ENCODE measurements at places on chromosomes 2 and 18.

- no peak for DNase-seq
These were observed 44.2 kb downstream of the NRXN1 start for GRCh38 chr2:50987616-50988313.

GRCh38 chr2:239351687-239352086 is 49.1 kb downstream of the HDAC4 start:
- DNase-seq = no peak

- no peak for DNase-seq
These were observed 16.3 kb downstream of the CROCC2 start for GRCh38 chr2:240922245-240922981.

DNA sequence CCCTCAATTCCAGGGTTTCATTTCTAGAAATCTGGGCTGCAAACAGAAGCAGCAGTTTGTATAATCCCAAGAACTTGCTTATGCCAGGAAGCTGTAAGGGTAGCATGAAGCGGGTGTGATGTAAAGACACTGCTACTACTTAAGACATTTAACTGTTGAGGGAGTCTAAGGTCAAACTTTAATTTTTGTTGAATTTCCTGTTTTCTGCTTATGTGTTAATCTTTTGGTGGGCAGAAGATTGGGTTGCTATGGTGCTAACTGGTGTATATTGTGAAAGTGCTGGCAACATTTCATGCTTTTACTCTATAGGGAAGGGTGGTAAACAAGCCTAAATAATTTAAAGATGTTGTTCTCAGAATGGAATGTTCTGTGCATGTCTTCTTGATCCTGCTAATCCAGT is 2.7 kb downstream of the NCOA1 start:
- no peak for DNase-seq

- no peak for DNase-seq
These were observed 104.3 kb upstream of the ID2 start for GRCh38 chr2:8577573-8577972.

- DNase-seq = no peak
These were observed 7.8 kb downstream of the AGAP1 start for GRCh38 chr2:235501673-235502031.

DNA sequence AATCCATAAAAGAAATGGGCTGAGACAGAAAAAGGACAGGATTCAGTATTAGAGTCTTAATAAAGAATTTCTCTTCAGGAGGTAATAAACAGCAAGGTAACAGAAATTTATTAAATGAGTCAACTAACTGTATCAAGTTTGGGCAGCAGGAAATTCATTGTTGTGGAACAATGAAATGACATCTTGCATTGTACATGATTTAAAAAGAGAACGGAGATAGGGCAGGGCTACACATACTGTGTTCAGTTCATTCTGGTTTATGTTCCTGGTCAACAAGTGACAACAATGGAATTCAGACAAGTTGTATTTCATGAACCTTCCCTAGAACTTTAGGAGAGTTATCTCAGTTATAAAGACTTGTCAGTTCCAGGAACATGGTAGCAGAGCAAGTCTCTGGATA is 961.3 kb downstream of the SOCS6 start:
- no peak for DNase-seq

DNA sequence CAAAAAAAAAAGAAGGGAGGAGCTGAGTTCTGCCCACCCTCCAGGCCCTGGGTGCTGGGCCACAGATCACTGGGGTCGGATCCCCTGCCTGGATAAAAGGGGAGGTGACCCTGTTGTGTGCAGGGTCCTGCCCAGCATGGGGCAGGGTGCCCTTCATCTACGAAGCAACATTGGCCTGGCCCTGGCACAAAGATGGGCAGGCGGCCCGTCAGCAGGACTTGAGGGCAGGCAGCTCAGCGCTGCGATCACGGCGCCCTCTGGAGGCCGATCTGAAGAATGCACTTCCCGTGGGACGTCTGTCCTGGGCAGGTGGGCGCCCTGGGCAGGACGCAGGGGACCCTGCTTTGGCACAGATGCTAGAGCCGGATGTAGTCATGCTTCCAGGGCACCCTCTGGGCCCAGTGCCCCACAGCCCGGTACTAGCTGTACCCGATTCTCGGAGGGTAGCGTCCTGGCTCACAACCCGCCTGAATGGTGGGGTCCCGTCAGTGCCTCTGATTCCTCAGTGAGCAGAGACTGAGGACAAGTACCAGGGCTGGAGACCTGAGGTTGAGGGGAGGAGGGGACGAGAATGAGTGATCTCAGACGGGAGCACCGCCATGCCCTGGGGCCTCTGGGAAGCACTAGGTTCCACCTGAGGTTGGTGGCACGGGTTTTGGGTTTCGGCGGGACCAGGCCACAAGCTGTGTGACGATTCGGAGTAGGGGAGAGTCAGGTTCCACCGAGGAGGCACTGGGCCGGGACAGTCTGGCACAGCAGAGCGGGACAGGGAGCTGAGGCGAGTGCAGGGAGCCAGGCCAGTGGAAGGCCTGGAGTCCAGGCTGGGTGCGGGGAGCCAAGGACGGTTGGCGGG is 18.0 kb downstream of the ARID5A start:
- DNase-seq = peak; percentile 21

- DNase-seq = no peak
These were observed 6.5 kb upstream of the UCN start for GRCh38 chr2:27314709-27315108.

DNA sequence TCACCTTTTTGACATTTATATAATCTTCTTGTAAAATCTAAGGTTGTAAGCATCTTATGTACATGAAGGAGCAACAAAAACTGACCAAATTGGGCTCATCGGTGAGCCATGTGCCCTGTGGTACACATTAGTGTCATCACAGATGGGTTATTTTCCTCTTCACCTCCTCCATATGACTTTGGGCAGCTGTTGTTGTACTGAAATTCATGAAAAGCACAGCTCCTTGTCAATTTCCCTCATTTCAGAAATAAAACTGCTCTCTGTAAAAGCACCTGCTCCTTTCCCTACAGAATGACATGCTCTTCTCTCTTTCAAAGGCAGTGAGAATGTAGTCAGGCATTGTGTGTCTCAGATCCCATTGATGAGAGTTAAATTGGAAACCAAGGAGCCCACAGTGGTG is 42.0 kb downstream of the DTNA start:
- peak; percentile 57 for DNase-seq

GRCh38 chr2:187003038-187003554 is 154.1 kb upstream of the ZSWIM2 start:
- no peak for DNase-seq

- no peak for DNase-seq
These were observed 13.1 kb downstream of the CFLAR start for GRCh38 chr2:201128933-201129505.

- peak; percentile 37 for DNase-seq
These were observed 1885.4 kb upstream of the CELF4 start for GRCh38 chr18:39450958-39451357.

DNA sequence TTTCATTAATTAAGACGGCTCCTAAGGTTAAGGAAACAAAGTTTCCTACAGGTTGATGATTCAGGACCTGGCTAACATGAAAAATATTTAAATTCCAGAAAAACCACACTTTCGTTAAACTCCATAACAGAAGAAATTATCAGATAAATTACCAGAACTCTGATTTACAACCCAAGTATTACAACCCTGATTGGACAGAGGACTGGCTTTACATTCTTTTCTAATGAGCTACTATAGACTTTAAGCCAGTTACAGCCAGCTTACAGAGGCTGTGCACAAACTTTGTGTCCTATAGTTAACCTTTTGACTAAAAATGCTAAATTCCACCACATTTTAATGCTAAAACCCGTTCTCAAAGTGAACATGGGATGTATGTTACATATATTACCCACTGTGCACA is 458.6 kb downstream of the KCNJ3 start:
- DNase-seq = no peak

GRCh38 chr2:129293326-129293725 is 686.1 kb upstream of the RAB6C start:
- peak; percentile 56 for DNase-seq

GRCh38 chr2:5315512-5315911 is 376.7 kb upstream of the SOX11 start:
- DNase-seq = peak; percentile 99

DNA sequence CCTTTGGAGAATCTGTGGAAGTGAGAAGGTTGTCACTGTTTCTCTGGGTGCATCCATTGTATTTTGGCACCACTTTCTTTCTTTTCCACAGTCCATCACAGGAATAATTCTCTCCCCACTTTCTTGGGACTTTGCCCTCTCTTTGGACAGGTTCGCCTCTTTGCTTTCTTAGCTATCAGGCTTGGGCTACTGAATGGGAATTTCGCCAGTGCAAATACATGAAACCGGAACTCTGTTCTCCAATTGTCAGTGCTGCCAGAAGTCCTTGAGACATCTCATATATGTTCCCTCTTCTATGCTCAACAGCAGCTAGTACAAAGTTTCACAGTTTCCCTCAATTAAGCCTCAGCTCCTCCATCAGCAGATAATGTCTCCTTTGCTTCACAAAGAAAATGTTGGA is 76.2 kb downstream of the NABP1 start:
- no peak for DNase-seq

GRCh38 chr2:120376679-120377640 is 31.0 kb downstream of the INHBB start:
- DNase-seq = no peak

DNA sequence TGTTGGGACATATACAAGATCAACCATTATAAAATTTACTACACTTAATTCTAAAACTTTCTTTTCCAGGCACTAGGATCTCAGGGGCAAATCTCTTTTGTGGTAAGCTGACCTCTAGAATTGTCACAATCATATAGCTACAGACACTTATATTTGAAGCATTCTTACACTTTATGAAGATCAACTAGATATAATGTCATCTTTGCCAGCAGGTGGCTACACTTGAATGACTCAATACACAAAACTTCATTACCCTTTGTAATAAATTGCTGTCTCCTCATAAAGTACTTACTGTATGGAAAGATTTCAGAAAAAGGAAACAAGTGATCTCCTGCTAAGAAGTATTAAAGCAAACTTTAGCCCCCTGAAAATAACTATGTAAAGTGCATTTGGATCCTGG is 77.8 kb downstream of the RDH14 start:
- no peak for DNase-seq

- DNase-seq = peak; percentile 14
These were observed 52.8 kb downstream of the CLASP1 start for GRCh38 chr2:121596221-121597080.

DNA sequence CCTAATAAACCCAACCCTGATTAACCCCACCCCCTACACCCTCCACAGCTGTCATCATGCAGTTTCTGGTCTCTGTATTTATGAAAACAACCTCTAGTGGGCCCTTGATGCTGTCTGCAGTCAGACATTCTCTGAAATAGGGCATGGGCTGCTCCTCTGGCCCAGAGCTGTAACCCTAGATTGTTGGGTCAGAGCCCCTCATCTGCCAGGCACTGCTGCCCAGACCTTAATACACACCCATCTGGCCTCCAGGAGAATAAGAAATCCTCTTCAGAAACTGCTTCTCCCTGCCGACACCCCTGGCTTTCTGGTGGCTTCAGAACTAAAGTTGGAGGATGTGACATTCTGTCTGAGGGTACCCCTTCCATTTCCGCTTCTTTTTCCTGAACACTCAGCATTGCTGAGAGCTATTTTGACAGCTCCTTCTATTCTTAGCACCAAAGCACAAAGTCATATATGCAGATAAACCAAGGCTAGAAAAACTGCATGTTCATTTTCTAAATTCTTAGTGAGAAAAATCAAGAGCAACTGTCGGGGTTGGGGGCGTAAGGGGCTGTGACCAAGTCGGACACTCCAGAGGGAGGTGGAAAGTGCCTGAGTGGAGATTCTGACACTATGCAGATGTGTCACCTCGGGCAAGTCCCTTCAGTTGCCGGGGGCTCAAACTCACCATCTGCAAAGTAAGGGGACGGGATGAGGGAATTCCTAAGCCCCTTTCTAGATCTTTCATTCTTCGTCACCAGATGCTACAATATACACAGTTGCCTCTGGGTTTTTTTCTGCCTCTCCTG is 28.7 kb downstream of the SRSF7 start:
- DNase-seq = no peak

DNA sequence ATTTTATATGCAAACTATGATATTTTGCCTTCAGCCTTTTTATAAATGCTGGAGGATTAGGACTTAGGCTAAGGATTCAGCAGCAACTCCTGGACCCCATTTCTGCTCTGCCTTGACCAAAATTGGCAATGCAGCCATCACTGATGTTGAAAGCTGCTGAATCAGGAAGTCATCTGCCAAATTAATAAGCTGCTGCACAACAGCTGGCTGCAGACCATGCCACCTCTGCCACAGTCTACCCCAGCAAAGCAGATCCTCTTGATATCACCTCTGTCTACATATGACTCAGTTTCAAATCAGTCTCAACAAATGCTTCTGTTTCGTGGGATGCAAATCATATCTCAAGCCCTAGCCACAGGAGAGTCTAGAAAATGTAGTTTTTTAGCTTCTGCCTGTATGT is 7.1 kb upstream of the SOS1 start:
- DNase-seq = no peak

DNA sequence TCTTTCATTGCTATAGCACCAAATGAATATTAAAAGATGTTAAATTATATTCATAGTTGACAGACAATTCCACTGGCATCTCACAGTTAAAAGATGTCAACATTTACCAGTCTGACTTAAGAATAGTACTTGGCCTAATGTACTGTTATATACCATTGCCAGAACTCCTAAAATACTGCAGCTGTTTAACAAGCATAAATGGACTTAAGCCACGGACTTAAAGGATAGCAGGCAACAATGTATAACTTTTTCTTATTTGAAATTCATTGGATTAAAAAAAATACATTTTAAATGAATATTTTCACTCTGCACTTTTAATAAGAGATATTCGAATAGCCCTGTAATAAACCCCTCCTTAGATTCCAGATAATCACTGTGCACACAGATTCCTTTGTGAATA is 3.8 kb downstream of the TCF4 start:
- DNase-seq = no peak

GRCh38 chr2:68188831-68189230 is 31.1 kb downstream of the PNO1 start:
- DNase-seq = no peak

GRCh38 chr18:22551536-22552151 is 133.9 kb upstream of the CTAGE1 start:
- DNase-seq = no peak

- DNase-seq = peak; percentile 36
These were observed 313.0 kb upstream of the NRXN1 start for GRCh38 chr2:51344886-51345285.

DNA sequence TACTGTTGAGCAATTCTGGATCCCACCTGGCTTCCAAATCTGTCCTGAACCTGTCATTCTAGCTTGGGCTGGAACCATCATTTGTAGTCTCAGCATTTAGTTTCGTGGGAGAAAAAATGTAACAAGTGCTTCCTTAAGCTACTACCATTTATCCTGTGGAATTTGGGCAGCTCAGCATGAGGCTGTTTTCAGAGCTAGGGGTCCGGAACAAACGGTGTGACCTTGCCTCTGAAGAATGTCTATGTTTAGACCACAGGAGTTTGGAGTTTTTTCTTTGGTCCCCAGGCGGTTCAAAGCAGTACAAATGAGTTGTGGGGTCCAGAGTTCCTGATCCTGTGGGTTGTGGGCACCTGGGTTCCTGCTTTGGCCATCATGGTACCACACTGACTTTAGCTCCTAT is 59.1 kb upstream of the TMEM178A start:
- DNase-seq = no peak
